Stimulated activated CD8-positive, alpha-beta memory T cell treated with anti-CD3 and anti-CD28 coated beads, Interleukin-7, amount 100 ng/mL, for 4 hours (primary cell): ENCODE measurements at places on chromosomes 5 and 9.

DNA sequence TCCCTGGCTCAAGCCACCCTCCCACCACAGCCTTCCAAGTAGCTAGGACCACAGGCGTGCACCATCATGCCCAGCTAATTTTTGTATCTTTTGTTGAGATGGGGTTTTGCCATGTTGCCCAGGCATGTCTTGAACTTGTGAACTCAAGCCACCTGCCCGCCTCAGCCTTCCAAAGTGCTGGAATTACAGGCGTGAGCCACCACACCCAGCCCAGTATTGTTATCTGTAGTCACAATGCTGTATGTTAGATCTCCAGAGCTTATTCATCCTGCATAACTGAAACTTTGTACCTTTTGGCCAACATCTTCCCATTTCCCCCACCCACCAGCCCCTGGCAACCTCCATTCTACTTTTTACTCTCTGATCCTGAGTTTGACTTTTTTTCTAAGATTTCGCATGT lies 37.5 kb downstream of the CREBRF start:
- no peak for DNase-seq

DNA sequence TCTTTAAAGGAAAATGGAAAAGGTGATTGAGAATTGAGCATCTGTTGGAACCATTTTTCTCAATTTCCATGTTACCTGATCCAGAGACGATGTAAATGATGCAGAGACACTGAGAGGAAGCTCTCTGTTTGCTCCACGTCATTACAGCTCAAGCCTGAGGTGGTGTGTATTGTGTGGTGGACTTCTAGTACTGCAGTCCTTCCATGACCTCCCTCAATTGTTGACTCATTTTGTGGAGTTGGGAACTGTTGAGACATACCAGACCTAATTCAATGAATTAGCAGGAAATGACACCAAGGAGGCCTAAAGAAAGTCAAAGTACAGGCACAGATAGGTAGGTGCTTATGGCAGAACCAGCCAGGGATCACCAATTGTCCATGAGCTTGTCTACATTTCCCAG lies 15.6 kb upstream of the LVRN start:
- no peak for DNase-seq

GRCh38 chr5:31656806-31657205 lies 17.9 kb downstream of the PDZD2 start:
- no peak for DNase-seq

- no peak for DNase-seq
These were observed 429.3 kb downstream of the CCDC171 start for GRCh38 chr9:15982182-15982581.

DNA sequence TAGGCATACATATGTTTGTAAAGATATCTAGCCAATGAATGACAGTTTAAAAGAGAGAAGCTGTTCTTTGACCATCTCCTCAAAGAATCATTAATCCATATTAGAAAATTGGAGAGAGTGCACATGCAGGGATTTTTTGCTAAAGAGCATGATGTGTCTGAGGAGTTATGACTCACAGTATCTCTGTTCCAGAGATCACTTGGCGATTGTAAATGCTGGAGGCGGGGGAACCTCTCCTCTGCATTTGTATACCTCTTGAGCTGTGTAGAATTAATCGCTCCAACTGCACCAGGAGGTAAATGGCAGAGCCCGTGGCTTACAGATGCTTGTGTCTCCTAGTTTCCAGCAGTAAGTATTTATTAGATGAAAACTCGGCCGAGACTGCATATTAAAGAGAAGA lies 3.6 kb upstream of the SPATA31D1 start:
- no peak for DNase-seq

GRCh38 chr9:93184432-93185265 lies 710 bp downstream of the WNK2 start:
- no peak for DNase-seq

GRCh38 chr5:95078868-95079267 lies 206.0 kb downstream of the MCTP1 start:
- DNase-seq = no peak

- DNase-seq = no peak
These were observed 101.8 kb downstream of the ESM1 start for GRCh38 chr5:54883374-54884194.

GRCh38 chr9:105114964-105115728 lies 129.3 kb upstream of the SLC44A1 start:
- peak; percentile 6 for DNase-seq

DNA sequence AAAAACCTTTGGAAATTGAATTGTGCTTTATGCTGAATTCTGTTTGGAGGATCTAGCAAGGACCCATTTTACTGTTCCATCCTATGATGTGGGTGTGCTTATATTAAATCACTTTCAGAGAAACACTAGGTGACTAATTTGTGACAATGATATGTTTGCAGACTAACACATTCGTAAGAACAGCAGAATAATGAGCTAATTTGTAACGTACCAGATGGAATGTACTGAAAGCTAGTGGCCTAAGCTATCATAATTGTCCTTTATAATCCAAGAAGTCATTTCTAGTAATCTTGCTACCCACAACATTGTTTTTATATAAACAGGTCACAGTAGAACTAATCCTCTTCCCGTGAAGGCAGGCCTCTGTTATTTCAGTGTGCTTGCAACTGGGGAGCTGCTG lies 292.5 kb downstream of the PDE4D start:
- DNase-seq = no peak

DNA sequence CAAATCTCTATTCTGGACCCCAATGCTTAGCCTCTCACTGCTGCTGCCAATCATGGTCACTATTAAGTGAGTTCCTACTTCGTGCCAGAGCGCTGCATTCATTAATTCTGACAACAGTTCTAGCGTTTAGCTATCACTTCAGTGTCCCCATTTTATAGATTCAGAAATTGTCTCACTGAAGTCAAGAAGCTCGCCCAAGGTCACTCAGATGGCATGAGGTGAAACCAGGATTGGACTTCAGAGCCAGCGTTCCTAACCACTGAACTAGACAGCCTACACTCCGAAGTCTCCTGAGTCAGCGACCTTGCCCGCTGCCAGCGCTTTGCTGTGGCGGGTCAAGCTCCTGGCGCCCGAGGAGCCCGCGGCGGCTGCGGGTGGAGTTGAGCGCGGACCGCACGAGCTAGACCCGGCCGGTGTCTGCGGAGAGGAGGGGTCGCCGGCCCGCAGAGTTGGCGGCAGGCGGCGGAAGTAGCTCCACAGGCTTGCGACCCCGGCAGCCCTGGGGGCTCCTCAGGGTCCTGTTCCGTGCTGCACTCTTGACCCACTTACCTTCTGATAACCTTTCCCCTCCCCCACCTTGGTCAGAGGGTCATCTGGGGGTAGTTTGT lies 2.1 kb upstream of the GABRB2 start:
- no peak for DNase-seq

GRCh38 chr5:84286662-84287061 lies 98.0 kb downstream of the EDIL3 start:
- DNase-seq = no peak

DNA sequence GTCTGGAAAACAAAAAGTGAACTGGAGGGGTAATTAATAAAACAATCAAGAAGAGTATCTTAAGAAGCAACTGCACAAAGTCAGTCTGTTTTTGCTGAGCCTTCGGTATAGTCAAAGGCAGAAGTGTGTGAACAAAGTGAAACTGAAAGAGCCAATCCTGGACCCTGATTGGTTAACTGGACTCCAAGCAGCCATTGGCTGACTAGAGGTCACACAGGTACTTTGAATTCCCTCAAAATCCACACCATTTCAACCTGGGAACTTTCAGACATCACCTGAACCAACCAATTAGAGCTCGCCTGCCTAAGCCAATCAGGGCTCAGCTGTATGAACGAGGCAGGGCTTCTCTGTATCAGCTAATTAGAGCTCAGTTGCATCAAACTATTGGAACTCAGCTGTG lies 286.7 kb downstream of the TLE4 start:
- DNase-seq = no peak

DNA sequence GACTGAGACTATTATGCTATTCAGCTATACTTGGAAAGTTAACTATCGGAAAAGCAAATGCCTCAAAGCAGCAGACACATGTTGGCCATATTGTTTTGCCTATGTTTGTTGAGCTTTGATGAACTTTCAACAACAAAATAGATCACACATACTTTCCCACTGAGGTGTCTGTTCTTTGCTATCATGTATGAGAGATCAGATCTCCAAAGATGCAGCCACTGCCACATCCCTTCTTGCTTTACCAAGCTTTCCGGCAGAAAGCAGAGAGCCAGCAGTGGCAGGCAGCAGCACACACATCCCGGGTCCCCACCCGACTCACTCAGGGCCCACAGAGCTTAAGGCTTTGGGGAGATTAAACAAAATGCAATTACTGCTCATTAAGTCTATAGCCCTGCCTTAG lies 18.8 kb downstream of the ZBTB5 start:
- DNase-seq = no peak

DNA sequence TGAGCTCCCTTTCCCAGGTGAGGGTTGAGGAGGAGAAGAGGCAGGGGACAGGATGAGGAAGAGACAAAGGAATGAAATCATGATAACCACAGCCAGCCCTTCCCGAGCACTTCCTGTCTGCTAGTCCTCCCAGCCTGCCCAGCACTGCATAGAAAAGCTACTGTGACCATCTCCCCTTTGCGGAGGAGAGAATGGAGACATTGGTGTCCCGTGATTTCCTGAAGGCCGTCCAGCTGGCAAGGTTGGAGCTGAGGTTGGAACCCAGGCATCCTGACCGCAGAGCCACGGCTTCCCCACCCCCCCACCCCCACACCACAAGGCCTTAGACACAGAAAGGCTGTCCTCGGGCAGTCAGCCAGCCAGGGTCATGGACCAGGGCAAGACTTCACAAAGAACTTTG lies 131.1 kb upstream of the ICE1 start:
- DNase-seq = no peak

DNA sequence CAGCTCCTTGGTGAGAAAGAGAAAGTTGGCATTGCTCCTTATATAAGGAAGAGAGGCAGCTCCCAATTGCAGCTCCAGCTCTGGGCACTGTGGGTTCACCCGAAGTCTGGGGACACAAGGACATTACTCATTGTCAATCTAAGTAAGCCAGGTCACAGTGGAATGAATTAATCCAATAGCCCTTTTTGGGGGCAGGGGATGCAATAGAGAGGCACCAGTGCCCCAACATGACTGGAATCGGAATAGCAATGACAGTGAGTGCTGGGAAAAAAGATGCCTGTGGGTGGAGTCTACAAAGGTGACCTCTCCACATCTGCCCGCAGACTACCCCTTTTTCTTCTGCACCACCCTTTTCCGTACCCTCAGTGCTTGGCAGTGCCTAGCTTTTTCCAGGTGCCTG lies 11.1 kb upstream of the NEUROG1 start:
- no peak for DNase-seq

DNA sequence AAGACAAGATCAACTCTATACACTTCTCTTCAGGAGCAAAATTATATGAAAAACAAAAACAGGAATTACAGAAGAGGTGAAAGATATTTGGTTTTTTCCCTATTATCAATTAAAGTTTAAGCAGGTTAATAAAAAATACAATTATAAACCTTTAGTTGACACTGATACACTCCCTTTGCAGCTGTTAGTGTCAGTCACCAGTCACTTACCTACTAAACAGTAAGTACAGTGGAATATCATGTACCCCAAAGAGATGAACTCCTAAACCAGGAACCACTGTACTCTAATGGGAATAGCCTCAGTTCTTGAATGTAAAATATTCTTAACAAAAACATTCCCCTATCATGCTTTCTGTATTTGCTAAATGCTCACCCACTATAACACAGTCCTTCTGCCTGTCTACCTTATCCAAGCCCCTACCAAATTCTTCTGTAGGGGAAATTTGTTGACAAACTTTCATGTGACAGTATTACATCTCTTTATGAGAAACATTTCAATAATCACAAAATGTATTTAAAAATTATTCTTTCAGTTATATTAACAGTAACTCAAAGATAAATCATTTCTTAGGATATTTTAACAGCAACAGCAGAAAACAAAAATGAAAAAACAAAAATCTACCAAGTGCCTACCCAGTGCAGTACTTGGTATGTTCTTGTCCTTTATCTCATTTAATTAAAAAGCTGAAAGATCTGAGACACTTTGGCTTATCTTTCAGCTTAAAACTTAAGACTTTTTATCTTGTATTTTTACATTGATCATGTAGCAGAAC lies 212.8 kb downstream of the MLLT3 start:
- DNase-seq = no peak

GRCh38 chr5:51378448-51379330 lies 4.6 kb upstream of the ISL1 start:
- no peak for DNase-seq
